Stimulated activated effector memory CD8-positive, alpha-beta T cell treated with anti-CD3 and anti-CD28 coated beads, Interleukin-12 subunit alpha, Interleukin-12 subunit beta, amount 100 ng/mL, for 72 hours (primary cell): ENCODE measurements at places on chromosomes 6 and 20.

GRCh38 chr20:47027042-47027441, 132.4 kb downstream of the EYA2 start:
- no peak for DNase-seq

DNA sequence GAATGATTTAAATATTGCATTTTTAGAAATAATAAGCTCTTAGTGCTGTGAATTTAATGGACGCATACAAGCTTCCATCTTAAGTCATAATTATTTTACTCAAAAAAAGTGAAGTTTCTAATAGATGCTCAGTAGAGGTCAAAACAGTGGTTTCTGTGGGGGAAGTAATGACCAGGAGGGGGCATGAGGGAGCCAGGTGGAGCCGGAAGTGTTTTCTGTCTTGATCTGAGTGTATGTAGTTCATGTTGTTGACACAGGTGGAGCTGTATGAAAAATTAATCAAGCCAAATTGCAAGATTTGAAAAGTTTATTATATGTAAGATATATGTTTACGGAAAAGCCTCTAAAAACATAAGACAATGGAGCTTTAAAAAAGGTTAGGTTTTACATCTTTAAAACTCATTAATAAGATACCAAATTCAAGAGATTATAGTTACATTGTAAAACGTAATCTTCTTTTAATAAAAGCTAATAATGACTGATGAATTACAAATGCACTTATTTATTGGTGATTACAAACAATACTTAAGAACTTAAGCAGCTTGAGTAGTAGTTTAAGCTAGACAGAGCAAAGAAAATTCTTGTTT, 68.0 kb downstream of the PLAGL1 start:
- DNase-seq: no peak

GRCh38 chr6:109121411-109121810, 26.1 kb downstream of the CEP57L1 start:
- no peak for DNase-seq

GRCh38 chr6:1388630-1389368, 577 bp upstream of the FOXF2 start:
- DNase-seq: no peak

- no peak for DNase-seq
Measured at GRCh38 chr20:21982559-21982958, 277.1 kb downstream of the PAX1 start.

DNA sequence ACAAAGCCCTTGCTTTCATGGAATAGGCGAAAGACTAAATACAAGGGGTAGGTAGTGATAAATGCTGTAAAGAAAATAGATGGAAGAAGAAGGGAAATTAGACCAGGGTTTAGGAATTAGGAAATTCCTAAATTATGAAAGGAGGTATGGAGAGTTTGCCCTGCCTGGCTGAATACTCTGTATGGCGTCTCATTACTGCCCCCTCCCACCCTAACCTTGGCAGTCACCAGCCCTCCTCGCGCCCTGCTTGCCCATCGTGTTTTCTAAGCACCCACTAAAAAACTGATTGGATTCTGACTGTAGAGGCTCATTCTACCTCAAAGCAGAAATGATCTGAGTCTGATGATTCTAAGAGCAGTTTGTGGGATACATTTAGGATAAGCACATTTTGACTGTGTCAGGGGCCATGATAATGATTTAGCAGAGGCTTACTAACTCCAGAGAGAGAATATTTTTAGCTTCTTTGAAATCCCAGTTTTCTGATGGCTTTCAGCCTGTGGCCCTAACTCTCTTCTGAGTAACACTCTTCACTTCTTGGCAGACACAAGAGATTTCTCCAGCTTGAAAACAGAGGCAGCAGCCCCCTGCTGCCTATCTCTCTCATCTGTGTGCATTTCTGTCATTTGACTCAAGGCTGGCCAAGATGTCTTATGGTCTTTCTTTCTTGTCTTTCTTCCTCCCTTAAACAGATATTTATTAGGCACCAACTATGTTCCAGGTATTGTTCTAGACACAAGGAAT, 1.4 kb upstream of the CHD6 start:
- DNase-seq: no peak

- no peak for DNase-seq
Measured at GRCh38 chr20:20487811-20488210, 119.9 kb downstream of the INSM1 start.

- no peak for DNase-seq
Measured at GRCh38 chr20:39042279-39043150, 80.4 kb downstream of the DHX35 start.

GRCh38 chr6:34515473-34516387, 40.4 kb downstream of the SPDEF start:
- DNase-seq: no peak

DNA sequence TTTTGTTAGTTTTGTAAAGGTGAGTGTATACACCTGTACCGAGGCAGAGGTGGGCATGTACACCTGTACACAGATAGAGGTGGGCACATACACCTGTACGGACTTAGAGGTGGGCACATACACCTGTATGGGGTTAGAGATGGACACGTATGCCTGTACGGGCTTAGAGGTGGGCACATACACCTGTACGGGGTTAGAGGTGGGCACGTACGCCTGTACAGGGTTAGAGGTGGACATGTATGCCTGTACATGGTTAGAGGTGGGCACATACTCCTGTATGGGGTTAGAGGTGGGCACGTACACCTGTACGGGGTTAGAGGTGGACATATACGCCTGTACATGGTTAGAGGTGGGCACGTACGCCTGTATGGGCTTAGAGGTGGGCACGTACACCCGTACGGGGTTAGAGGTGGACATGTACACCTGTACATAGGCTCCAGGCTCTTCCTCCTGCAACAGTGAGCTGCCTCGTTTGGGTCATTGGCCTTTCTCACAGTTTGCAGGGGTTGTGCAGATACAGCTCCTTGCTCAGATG, 63.7 kb downstream of the PHACTR3 start:
- DNase-seq: no peak
